H1 (cell line): ENCODE measurements at places on chromosomes 3 and 15. TPM values are rescaled to one million over a fixed set of nuclear protein-coding genes. Genes with fewer than 3 reads are reported as not detected.

DNA sequence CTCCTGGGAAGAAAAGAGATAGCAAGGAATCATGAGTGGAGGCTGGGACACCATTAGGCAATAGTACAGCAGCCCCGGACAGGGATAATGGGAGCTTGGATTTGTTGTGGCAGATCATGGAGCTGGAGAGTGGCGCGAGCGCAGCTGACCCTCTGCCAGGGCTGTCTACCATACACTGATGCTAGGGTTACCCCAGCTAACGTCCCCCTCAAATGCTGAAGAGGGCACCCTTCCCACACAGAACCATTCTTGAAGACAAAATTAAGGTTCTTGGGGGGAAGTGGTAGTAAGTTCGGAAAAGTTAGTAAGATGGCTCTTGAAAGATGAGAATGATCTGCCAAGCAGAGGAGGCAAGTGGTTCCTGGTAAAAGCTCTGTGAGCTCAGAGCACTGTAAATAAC lies 61.1 kb downstream of the ST3GAL6 start:
- no peak for DNase-seq
- H3K36me3 ChIP-seq: peaks cover 6% of the 10 kb centered on the region; the same call in 1 of the 2 replicates
- no peak overlapping the region for H3K27ac ChIP-seq
- H3K4me1 ChIP-seq: no peaks in the 10 kb centered on the region
- H3K4me3 ChIP-seq: no peak overlapping the region

The CAMP gene
- total RNA-seq: not detected in 2 replicates

GRCh38 chr3:190983875-190984274 lies 121.4 kb upstream of the GMNC start:
- H3K4me3 ChIP-seq: no peak overlapping the region
- H3K27me3 ChIP-seq: no peaks in the 10 kb centered on the region
- peaks cover 9% of the 10 kb centered on the region for H3K36me3 ChIP-seq
- H3K27ac ChIP-seq: no peak overlapping the region
- no peaks in the 10 kb centered on the region for H3K4me1 ChIP-seq
- no peak for DNase-seq

The ALPK3 gene
- 16.0 and 19.2 TPM in 2 replicates for total RNA-seq
